ENCODE measurements at places on chromosomes 6 and 20.

DNA sequence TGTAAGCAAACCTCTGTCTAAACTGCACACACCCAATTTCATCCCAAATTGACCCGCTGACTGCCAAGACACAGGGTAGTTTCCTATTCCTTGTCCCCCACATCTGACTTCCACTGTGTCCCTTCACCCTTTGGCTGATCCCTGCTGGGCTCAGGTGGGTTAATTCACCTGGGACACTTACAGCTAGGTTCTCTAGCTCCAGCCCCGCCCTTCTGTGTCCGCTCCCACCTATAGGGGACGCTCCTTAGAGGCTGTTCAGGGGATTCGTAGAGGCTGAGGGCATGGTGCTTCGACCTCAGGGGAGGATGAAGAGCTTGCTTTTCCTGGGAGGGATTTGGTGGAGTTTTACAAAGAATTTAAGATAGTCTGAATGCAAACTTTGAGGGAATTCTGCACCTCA lies 4.0 kb upstream of the CD93 start:
- DNase-seq, result no peak

DNA sequence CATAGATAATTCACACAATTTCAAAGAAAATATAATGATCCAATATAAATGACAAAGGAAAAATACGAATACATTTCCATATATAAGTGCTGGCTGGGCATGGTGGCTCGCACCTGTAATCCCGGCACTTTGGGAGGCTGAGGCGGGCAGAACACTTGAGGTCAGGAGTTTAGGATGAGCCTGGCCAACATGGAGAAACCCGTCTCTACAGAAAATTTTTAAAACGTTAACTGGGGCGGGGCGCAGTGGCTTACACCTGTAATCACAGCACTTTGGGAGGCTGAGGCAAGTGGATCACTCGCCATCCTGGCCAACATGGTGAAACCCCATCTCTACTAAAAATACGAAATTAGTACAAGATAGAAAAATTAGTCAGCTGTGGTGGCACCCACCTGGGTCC lies 14.9 kb upstream of the MAPK13 start:
- no peak for DNase-seq

- DNase-seq, result no peak
These were observed 39.5 kb downstream of the PPP1R16B start for GRCh38 chr20:38844963-38845362.

DNA sequence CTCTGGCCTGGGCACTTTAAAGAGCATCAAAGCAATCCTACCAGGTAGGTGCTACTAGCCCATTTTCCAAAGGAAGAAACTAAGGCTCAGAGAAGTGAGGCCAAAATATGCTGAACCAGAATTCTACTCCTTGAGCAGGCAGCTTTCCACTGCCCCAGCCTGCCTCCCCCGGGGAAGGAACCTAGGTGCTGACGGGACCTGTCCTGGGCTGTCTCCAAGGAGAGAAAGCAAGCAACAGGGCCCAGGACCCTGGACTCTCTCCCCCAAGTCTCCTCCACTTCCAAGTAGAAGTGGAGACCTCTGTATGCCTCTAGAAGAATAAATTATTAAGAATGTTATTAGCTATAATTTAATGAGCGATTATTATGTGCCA lies 159.5 kb downstream of the MRPL14 start:
- DNase-seq, result no peak

- DNase-seq, result no peak
These were observed 211.9 kb downstream of the CDH26 start for GRCh38 chr20:60170116-60170515.

- DNase-seq, result no peak
These were observed 238.2 kb upstream of the PRND start for GRCh38 chr20:4483486-4483885.

DNA sequence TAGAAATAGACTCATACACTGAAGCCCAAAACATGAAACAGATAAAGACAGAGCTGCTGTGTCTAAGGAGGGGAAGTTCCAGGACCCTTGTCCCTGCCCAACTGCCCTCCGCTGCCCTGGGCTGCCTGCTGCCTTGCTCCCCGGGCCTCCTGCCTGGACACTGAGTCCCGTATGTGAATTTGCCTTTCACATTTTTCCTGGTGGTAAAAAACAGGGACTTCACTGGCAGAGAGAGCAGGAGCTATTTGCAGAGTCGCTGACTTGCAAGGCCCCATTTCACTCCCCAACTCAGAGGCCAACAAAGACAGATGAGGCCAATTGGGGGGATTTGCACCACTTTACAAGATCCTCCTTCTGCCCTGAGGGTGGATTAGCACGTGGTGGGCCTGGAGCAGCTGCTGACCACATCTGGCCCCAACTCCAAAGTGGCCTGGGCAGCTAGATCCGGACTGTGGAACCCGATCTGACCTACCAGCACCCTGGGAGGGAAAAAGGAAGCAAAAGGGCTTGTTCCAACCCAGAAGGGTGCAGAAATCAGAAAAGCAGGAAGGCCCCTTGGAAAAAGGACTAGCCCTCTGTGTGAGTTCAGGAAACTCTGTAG lies 61.4 kb downstream of the NOL4L start:
- DNase-seq, result no peak

- no peak for DNase-seq
These were observed 20.2 kb upstream of the MRAP2 start for GRCh38 chr6:84013354-84013753.

DNA sequence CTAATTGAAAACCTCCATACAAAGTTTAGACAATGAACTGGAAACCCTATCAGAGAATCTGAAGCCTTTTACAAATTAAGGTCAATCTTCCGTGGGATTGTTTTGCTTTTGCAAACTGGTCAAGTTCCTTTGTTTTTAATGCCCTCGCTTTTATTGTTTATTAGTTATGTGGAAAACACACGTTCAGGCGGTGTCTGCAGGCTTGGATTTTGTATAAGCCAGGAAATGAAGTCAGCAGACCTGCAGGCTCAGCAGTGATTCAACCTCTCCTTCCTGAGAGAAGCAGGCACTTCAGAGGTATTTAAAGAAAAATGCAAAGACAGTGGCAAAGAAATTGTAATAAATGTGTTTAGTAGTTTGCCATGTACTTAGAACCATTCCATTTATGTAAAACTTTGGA lies 103.4 kb upstream of the PDE10A start:
- DNase-seq, result no peak

GRCh38 chr6:68013780-68014515 lies 621.1 kb upstream of the ADGRB3 start:
- no peak for DNase-seq

- DNase-seq, result no peak
These were observed 190.3 kb downstream of the TAF4 start for GRCh38 chr20:61875221-61875885.

DNA sequence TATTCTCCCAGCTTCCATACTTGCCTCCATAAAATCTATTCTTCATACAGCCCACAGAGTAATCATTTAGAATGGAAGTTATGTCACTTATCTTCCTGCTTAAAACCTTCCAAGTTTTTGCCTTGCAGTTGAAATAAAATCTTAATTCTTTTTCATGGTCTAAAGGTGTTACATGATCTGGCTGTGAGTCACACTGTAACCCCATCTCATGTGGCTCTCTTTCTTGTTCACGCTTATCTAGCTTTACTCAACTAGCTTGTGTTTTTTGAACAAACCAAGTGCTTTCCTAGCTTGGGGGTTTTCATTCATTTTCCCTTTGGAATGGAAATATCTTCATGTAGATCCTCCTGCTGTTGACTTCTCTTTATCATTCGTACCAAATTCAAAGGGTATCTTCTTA lies 23.6 kb upstream of the THEMIS start:
- no peak for DNase-seq

- DNase-seq, result no peak
These were observed 216.9 kb upstream of the LRFN2 start for GRCh38 chr6:40803897-40804702.

- DNase-seq, result no peak
These were observed 20.5 kb downstream of the JPH2 start for GRCh38 chr20:44166477-44166876.

DNA sequence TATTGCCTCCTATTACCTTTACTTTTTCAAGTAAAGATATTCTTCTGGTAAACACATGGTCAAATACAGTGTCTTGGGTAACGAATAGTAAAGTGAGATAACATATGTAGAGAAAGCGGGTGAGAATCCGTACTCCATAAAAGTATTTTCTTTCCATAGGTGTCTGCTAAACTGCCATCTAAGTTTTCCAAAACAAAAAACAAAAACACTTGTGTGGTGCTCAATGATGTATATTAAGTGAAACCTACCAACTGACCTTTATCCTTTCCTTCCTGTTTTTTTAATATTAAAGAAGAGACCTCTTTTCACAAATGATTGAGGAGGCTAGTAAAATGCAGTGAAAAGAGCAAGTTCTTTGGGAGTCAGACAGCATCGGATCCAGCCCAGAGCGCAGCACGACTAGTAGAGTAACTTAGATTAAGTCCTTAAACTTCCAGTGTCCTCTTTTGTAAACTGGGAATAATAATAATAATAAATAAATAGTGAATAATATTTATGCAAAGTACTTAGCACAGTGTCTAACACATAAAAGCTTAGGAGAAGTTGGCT lies 437 bp upstream of the CDKAL1 start:
- DNase-seq, result no peak

- DNase-seq, result no peak
These were observed 213.1 kb upstream of the ZFP64 start for GRCh38 chr20:52404671-52405070.

DNA sequence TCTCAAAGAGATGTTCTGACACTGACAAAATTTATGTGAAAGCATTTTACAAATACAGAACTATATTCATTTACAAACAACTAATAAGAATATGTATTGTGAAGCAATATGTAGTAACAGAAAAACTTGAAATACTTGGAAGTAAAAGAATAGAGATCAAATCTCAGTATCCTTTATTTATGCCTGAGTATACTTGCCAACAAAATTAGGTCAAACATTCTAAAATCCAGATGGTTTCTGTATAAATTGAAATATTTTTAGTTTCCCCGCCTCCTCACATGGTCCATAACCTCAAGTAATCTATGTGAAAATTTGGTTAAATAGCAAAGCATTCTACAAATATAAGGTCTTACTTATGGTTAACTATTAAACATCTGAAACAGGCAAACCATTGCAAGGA lies 545.4 kb downstream of the EYS start:
- no peak for DNase-seq

- DNase-seq, result no peak
These were observed 207.5 kb downstream of the SMOC2 start for GRCh38 chr6:168648240-168649125.

- no peak for DNase-seq
These were observed 636.1 kb downstream of the KIF16B start for GRCh38 chr20:15937179-15937578.

DNA sequence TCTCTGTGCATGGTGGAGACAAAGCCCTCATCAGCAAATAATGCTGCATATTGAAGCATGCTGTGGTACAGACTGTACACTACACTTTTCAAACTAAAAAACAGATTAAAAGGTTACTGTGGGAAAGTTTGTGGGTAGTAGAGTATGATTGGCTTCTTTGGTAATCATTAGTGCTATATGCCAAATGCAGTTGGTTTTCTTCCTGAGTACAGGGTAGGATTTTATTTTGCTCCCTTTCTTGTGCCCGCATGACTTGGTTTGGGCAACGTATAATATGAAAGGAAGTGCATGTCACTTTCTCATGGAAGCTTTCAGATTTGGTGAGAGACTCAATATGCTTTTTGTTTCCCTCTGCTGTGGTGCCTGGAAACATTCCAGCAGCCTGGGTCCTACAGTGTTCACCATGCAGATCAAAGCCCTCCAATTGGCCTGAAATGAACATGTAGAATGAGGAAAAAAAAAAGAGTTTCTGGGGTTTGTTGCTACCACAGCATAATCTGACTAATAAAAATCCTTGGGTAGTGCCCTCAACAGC lies 270.7 kb upstream of the ADGRB3 start:
- no peak for DNase-seq

- DNase-seq, result no peak
These were observed 58.0 kb downstream of the APCDD1L start for GRCh38 chr20:58457083-58457695.

DNA sequence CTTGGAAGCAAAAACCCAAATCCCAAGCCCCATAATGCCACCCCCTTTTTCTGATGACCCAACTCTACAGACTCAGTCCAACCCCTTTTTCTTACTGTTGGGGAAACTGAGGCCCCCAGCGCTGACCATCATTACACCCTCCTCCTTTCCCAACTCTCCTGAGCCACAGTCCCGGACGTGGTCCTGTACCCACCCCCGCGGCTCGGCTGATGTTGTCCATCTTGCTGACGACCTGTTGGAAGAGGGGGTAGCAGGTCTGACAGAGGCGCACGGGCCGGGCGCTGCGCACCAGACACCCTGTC lies 533 bp downstream of the OSTM1 start:
- no peak for DNase-seq

GRCh38 chr6:92174398-92175073 lies 1244.8 kb downstream of the EPHA7 start:
- DNase-seq, result no peak

GRCh38 chr6:16689788-16690607 lies 71.3 kb downstream of the ATXN1 start:
- DNase-seq, result no peak

DNA sequence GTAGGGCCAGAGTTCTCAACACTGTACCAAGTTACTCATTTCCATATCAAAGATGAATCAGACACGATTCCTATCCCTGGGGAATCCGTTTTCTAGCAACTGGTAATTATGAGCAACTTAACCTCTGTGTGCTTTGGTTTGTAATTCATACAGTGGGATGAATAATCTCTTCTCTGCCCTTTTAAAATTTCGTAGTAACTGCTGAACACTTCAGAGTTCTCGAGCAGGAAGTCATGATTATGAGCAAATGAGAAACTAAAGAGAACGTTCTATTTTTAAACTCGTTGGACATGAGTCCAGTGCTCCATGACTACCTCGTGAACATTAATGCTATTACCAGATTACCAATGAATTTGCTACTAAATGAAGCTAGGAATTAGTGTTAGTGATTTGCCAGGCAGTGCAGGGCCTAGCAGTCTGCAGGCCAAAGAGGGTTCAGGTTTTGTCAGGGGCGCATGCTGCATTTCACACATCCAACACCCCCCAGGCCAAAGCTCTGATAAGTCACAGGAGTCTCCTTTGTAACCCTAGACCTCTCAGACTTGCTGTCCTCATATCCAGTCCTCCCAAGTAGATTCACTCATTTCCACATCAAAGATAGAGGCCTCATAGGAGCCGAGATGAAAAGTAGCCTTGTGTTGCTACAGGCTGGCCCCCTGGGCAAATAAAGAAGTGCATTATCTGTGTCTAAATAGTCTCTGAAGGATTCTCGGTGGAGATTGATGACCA lies 45.8 kb upstream of the VSTM2L start:
- DNase-seq, result no peak

DNA sequence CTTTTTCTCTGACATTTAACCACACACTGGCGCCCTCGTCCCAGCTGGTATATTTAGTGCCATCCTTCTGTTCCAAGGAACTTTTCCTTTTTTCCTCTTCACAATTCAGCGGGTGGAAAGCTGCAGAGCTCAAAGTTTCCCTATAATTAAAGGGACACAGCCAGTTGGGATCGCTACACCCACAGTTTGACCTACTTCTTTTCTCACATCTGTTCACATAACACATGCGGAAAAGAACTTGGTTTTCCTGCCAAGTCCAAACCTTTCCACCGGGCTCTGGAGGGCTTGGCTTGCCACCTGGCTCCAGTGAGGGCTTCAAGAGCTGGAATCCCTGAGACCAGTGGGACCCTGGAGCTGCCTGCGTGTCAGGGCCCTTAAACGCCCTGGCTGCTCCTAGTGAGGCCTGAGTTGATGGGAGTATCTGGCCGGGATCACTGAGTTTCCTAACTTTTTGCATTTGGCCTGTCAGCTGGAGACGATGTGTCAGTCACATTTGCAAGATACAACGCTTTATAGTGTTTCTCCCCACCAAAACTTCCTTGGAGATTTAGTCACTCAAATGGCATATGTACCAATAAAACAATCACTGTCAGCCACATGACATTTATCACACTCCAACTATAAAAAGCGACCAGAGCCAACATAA lies 176.0 kb downstream of the SASH1 start:
- DNase-seq, result no peak

GRCh38 chr20:43938932-43939761 lies 24.5 kb downstream of the TOX2 start:
- peak; percentile 22 for DNase-seq

Measured in NCI-H2029 (cell line).